Thoracic aorta (tissue), 2 donors: ENCODE measurements at places on chromosomes 16 and 17.

DNA sequence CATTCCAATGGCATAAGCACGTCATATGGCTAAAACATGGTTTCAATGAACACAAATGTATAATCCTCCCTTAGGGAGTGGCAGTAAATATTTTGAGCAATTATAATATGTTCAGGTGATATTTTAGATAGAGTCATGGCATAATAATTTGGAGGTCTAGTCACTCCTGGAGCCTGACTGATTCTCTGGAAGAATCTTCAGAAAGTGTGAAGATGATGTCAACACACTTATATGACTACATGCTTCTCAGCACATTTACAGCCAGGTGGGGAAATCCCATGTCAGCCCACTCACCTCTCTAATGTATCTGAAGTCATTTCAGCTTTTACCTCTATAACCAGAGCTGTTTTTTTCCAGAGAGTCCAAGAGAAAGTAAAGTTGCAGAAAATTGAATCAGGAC is 474.8 kb downstream of the SHISA9 start:
- DNase-seq: no peak
- no peak overlapping the region for H3K27ac ChIP-seq
- no peaks in the 10 kb centered on the region for H3K36me3 ChIP-seq
- H3K4me3 ChIP-seq: no peak overlapping the region

DNA sequence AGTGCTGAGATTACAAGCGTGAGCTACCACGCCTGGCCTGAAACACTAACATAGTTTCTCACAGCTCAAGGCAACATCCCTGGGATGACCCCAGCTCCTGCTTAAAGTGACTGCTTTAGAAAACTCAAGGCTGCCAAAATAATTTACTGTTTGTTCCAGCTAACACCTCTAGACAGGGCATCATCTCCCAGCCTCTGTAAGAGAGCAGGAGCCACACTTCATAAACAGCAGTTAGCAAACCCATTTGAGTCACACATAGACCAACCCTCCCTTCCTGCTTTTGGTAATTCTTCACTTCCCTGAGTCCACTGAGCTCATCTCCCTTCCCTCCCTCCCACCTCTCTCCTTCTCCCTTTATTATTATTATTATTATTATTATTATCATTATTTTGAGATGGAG is 201.3 kb downstream of the XYLT1 start:
- DNase-seq: no peak
- peaks cover 19% of the 10 kb centered on the region for H3K4me1 ChIP-seq
- H3K36me3 ChIP-seq: no peaks in the 10 kb centered on the region
- no peak overlapping the region for H3K27ac ChIP-seq
- H3K4me3 ChIP-seq: no peak overlapping the region

GRCh38 chr17:81806461-81807209 is 2.7 kb downstream of the GCGR start:
- peaks cover 17% of the 10 kb centered on the region for H3K27me3 ChIP-seq
- no peaks in the 10 kb centered on the region for H3K36me3 ChIP-seq
- no peak overlapping the region for H3K4me3 ChIP-seq

GRCh38 chr17:48625495-48626244 is 488 bp downstream of the HOXB9 start:
- DNase-seq: no peak
- H3K4me1 ChIP-seq: peaks cover 18% of the 10 kb centered on the region
- peak overlapping the region; percentile 62 for H3K4me3 ChIP-seq
- no peak overlapping the region for H3K27ac ChIP-seq

- H3K36me3 ChIP-seq: no peaks in the 10 kb centered on the region
- no peak overlapping the region for H3K4me3 ChIP-seq
- H3K4me1 ChIP-seq: peaks cover 3% of the 10 kb centered on the region
- no peaks in the 10 kb centered on the region for H3K27me3 ChIP-seq
- H3K27ac ChIP-seq: no peak overlapping the region
These were observed 13.9 kb downstream of the ERN2 start for GRCh38 chr16:23699100-23699499.

DNA sequence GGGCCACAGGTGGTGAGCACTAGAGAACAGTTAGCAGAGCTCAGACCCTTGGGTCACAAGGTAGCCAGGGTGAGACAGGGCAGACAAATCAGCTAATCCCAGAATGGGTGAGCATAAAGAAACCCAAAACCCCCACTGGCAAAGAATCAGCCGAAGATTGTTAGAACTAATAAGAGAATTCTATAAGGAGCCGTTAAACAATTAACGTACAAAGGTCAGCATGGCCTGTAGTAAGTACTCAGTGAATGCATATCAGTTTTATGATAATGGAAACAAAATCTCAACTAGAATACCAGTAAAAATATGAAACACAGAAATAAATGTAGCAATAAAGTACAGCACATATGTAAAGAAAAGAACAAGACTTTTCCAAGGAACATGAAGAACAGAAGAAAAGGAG is 168.6 kb downstream of the NTN1 start:
- no peaks in the 10 kb centered on the region for H3K36me3 ChIP-seq
- no peaks in the 10 kb centered on the region for H3K27me3 ChIP-seq
- no peak overlapping the region for H3K4me3 ChIP-seq
- H3K27ac ChIP-seq: no peak overlapping the region
- H3K4me1 ChIP-seq: no peaks in the 10 kb centered on the region

DNA sequence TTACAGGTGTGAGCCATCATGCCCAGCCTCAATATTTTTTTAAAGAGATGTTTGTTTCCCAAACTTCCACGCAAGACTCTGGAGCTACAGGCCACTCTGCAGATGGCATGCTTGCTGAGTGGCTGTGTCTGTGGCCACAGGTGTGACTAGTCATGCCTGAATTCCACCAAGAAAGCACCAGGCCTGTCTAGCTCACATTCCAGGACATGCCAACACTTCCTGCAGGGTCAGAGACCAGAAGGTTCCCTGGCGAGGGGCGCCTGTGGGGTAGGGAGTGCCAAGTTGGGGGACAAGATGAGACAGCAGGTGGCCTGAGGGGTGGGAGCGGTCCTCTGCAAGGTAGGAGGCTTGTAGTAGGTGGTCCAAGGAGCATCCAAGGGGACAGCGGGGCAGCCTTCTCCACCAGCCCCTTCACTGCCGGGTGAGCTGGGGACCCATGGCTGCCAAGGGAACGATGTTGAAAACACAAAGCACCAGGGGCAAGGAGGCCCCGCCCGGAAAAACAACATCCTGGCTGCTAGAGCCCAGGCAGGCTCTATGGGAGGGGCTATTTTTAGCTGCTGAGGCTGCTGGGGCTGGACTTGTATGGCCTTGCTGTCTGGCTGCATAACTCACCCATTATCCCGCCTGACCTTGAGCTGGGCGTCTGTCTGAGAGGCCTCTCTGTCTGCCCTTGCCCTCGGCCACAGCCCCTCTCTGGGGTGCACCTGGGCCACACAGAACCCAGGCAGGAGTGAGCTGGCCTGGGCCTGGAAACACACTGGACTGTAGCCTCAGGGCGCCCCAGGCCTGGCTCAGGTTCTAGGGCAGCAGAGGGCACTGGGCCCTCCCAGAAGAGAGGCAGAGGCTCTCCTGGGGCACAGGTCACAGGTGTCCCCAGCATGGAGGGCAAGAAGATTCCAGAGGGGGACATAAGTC is 5.7 kb downstream of the TRIM47 start:
- H3K27me3 ChIP-seq: no peaks in the 10 kb centered on the region
- peaks cover 66% of the 10 kb centered on the region for H3K4me1 ChIP-seq
- H3K36me3 ChIP-seq: peaks cover 7% of the 10 kb centered on the region
- peak overlapping the region; percentile 57 for H3K4me3 ChIP-seq
- DNase-seq: no peak
- H3K27ac ChIP-seq: peak overlapping the region; percentile 99

GRCh38 chr16:72932050-72932449 is 115.9 kb downstream of the ZFHX3 start:
- no peaks in the 10 kb centered on the region for H3K36me3 ChIP-seq
- DNase-seq: no peak
- peak overlapping the region; percentile 36 for H3K4me3 ChIP-seq
- H3K27me3 ChIP-seq: no peaks in the 10 kb centered on the region
- H3K4me1 ChIP-seq: peaks cover 85% of the 10 kb centered on the region
- no peak overlapping the region for H3K27ac ChIP-seq

GRCh38 chr16:75486014-75486675 is 9.1 kb downstream of the CHST6 start:
- H3K36me3 ChIP-seq: no peaks in the 10 kb centered on the region
- H3K4me1 ChIP-seq: no peaks in the 10 kb centered on the region
- H3K4me3 ChIP-seq: no peak overlapping the region
- H3K27me3 ChIP-seq: no peaks in the 10 kb centered on the region
- H3K27ac ChIP-seq: no peak overlapping the region

GRCh38 chr17:69533481-69534234 is 119.2 kb downstream of the MAP2K6 start:
- H3K36me3 ChIP-seq: no peaks in the 10 kb centered on the region
- H3K27ac ChIP-seq: no peak overlapping the region
- H3K4me1 ChIP-seq: no peaks in the 10 kb centered on the region
- no peaks in the 10 kb centered on the region for H3K27me3 ChIP-seq
- no peak for DNase-seq

DNA sequence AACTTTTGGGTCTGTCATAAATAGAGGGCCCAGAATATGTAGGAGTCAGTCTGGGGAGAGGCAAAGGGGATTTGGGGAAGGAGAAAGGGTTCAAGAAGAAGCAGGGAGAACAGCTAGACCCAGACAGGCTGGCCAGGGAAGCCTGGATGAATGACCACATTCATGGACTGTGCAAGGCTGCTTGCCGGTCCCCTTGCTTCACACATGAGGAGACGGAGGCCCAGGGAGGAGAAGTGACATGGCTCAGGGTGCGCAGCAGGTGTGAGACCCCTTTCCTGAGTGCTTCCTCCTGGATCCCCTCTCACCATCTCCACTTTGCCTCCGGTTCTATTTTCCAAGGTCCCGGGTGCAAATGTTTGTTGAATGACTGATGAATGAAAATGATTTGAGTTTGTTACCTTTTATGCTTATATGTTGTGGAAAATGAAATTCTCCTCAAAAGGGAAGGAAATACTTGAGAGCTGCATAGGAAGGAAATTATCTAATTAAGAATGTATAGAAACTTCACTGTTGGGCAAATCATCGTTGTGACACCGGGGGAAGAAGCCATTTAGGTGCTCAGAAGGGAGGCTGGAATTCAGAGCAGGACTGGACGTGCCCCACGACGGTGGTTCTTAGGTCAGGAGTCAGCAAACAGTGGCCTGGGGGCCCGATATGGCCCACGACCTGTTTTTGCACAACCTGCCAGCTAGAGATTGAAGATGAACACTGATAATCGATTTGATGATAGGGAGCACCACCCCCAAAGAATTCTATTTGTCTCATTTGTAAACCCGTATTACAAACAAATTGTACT is 559 bp downstream of the ITGAM start:
- no peaks in the 10 kb centered on the region for H3K4me1 ChIP-seq
- H3K4me3 ChIP-seq: peak overlapping the region; percentile 52
- H3K27ac ChIP-seq: no peak overlapping the region

GRCh38 chr16:66344533-66345145 is 21.9 kb upstream of the CDH5 start:
- H3K4me1 ChIP-seq: no peaks in the 10 kb centered on the region
- DNase-seq: no peak
- no peak overlapping the region for H3K4me3 ChIP-seq
- no peak overlapping the region for H3K27ac ChIP-seq

DNA sequence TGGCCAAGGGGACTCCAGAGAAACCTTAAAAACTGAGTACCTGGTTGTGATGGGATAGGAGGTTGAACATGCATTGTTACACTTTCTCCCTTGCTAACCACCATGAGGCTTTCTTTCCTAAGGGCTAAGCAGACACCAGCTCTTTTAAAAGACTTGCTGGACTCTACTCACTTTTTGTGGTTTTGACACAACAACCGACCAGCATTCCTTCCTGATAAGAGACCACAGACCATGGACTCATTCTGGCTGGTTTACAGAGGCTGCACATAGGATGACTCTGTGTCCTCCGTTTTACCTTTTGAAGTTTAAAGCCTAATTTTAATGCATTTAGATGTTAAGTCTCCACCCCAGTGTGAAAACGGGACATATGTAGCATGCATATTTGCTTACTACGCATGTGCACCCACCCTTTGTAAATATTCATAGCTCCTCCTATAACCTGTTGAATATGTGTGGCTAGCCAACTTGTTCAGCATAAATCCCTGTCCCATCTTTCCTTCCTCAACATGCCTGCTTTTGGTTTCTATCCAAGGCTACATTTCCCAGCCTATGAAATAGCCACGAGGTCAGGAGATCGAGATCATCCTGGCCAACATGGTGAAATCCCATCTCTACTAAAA is 475.9 kb downstream of the GRIN2A start:
- no peak for DNase-seq
- no peak overlapping the region for H3K4me3 ChIP-seq
- H3K27me3 ChIP-seq: no peaks in the 10 kb centered on the region

GRCh38 chr16:3487521-3488410 is 7.5 kb downstream of the C16orf90 start:
- H3K27ac ChIP-seq: no peak overlapping the region
- DNase-seq: no peak
- H3K4me3 ChIP-seq: no peak overlapping the region
- peaks cover 40% of the 10 kb centered on the region for H3K36me3 ChIP-seq

DNA sequence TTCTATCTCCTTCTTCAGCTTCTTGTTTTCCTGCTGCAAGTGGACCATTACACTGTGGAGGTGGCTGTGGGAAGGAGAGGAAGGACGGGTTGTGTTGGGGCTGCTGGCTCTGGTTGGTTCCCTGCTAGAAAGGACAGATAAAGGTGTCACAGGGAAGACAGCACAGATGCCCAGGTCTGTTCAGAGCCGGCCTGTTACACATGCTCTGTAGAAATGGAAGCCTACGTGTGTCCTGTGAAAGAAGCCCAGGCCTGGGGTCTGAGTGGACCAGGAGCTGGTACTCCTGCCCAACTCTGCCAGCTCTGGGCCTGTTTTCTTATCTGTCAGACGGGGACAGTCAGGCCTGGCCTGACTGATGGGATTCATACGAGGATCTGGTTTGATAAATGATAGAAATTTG is 26.4 kb downstream of the DHX38 start:
- no peak overlapping the region for H3K4me3 ChIP-seq
- DNase-seq: no peak
- H3K36me3 ChIP-seq: no peaks in the 10 kb centered on the region
- no peak overlapping the region for H3K27ac ChIP-seq

- peak overlapping the region; percentile 89 for H3K27ac ChIP-seq
- no peak for DNase-seq
- H3K4me1 ChIP-seq: peaks cover 8% of the 10 kb centered on the region
- H3K4me3 ChIP-seq: peak overlapping the region; percentile 91
- no peaks in the 10 kb centered on the region for H3K36me3 ChIP-seq
These were observed 1.8 kb downstream of the RAI1 start for GRCh38 chr17:17682737-17683680.

GRCh38 chr16:56252835-56253234 is 61.5 kb downstream of the GNAO1 start:
- no peak overlapping the region for H3K4me3 ChIP-seq
- peaks cover 12% of the 10 kb centered on the region for H3K4me1 ChIP-seq
- DNase-seq: no peak

GRCh38 chr17:83083368-83084201 is 4.2 kb downstream of the METRNL start:
- no peak for DNase-seq
- H3K27ac ChIP-seq: peak overlapping the region; percentile 94
- H3K36me3 ChIP-seq: peaks cover 16% of the 10 kb centered on the region
- H3K4me3 ChIP-seq: peak overlapping the region; percentile 96
- H3K4me1 ChIP-seq: peaks cover 76% of the 10 kb centered on the region
- no peaks in the 10 kb centered on the region for H3K27me3 ChIP-seq
